CD8-positive, alpha-beta memory T cell (primary cell): ENCODE measurements at places on chromosomes 2 and 18. TPM values are rescaled to one million over a fixed set of nuclear protein-coding genes. Genes with fewer than 3 reads are reported as not detected.

- no peak for DNase-seq
Observed at GRCh38 chr2:88018909-88019308, 2.6 kb upstream of the RNU2-63P start.

- DNase-seq: no peak
Observed at GRCh38 chr2:2993172-2993692, 384.4 kb downstream of the EIPR1 start.

GRCh38 chr2:196318517-196319377 is 147.4 kb upstream of the STK17B start:
- DNase-seq: no peak

DNA sequence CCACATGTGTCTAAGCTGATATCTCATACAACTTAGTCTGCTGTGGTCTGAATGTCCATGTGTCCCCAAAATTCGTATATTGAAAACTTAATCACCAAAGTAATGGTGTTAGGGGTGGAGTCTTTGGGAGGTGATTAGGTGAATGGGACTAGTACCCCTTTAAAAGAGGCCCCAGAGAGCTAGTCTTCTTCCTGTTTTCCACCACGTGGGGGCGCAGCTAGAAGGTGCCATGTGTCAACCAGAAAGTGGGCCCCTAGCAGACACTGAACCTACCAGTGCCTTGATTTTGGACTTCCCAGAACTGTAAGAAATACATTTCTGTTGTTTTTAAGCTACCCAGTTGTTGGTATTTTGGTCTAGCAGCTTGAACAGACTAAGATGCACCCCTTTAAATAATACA is 86.6 kb downstream of the ASB1 start:
- no peak for DNase-seq

DNA sequence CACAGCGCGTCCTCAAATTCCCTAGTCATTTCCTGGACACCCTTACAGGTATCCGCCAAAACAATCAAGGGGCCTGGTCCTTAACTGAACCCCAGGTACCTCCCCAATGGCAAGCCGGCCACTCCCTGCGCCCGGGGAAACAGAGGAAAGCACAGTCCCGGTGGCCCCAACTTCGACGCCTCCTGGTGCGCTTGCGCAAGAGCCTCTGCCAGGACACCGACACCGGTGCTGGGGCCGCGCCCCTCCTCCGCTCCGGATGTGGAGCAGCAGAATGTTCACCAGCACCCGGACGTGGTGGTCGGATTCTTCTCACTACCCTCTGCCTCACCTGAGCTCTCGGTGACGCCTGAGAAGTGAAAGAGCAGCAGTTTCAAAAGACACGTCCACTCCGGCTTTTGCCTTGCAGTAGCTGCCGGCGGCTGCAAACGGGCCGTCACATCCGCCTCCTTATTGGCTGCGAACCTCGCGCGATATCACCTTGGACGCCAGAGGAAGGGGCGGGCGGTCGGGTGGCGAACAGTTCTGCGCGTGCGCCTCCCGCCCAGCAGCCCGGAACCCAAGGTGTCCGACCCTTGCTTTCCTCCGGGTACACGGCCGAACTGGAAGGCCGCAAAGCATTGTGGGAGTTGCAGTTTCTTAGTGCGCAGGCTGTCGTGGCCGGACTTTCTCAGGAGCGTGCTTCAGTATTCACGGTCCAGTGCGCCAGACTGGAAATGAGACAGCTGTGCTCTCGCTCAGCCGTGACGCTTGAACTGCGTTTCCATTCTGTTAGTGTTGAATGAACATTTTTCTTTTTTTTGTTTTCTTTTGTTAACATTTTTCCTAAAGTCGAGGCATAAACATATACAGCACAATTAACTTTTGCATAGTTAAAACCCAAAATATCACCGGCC is at the start of gene TXNDC9:
Gene TXNDC9 (minus strand): TSS at position 423 of the 893 bp plus-strand sequence. CDS start 3,123 bp downstream, outside the sequence.
- DNase-seq: peak; percentile 98

- DNase-seq: no peak
Observed at GRCh38 chr2:55120634-55121359, 70.5 kb upstream of the RTN4 start.

DNA sequence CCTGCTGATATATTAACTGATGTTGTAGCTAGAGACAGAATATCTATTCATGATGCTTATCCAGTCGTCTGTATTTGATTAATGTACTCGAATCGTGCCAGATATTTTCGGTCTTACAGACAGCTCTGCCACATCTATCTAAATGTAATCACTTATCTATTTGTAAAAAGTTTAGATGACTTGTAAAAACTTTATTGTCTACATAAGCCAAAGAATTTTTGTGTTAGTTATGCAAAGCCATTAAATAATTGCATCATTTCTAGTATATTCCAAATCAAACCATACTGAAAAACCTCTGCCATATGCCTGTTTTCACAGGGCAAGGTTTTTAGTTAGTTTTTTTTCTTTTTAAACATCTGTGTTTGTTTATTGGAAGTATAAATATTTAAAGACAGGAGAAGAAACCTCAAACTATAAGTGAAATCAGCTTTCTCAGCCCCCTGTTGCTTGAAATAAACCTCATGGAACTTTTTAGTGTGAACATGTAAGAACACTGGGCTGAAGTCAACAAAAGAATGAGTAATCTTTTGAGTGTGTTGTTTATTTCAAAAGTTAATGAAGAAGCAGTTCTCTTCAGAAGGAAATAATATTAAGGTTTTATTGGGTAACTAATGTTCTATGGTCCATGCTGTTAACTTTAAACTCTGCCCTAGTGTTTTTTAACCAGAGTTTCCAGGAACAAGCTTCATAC is 657.6 kb upstream of the SYT4 start:
- DNase-seq: no peak

DNA sequence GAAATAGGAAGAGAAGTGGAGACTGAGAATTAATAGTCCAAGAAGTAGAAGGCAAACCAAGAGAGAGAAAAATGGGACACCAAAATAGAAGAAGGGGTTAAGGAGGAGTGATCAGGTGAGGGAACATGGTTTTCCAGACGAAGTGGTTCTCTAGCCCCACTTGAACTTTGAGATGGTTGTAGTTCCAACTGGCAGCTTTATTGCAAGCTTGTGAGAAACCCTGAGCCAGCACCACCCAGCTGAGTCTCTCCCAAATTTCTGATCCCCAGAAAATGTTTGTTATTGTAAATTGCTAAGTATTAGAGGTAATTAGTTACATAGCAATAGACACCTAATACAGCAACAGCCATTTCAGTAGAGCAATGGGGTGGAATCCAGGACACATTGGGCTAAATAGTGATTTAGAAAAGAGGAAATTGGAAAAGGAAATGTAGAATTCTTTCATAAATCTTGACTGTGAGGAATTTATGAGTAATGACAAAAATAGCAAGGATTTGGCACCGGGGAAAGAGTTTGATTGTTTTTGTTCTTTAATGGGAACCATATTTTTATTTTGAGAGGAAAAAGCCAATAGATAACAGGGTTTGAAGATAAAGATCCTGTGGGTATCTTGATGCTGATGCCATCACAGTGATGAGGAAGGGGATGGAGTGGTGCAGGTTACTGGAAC is 62.1 kb upstream of the XDH start:
- no peak for DNase-seq

GRCh38 chr2:179021258-179021657 is 28.7 kb downstream of the CCDC141 start:
- DNase-seq: no peak

The CLIP4 gene
- total RNA-seq: 20.5 TPM

The REG3G gene
- total RNA-seq: not detected

GRCh38 chr2:70851704-70852103 is 16.1 kb upstream of the CD207 start:
- peak; percentile 32 for DNase-seq

GRCh38 chr2:230172852-230173251 is 46.9 kb downstream of the SP110 start:
- no peak for DNase-seq

DNA sequence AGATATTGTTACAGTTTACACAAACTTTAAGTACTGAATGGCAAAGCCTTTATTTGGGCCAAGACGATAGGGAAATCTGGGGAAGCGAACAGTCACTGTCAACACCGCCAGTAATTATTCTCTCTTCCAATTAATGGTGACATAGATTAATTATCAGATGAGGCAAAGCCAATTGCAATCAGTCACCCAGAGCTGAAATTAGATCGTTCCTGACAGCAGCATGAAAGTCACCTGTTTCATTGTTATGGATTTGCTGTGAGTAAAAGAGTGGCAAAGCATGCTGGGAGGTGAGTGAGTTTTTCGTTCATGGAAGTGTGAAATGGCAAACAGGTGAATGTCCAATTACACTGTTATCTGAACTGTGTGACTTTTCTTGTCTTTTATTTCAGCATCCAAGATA is 164.8 kb upstream of the KLHL14 start:
- no peak for DNase-seq

DNA sequence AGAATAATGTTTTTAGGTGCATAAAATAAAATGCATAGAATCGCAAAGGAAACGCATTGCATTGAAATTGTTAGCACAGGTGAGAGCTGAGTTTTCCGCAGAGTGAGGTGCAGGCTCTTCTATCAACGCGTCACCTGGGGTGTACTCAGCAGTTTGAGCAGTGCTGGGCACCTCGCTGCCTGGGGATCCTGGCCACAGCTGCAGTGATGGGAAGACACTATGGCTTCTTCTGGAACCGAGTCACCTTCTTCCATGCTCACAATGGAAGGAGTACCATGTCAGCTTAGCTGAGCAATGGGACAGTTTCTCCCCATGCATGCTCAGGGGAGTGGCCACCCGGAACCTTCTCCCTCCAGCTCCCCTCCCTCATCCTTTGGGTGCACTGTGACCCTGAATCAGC is 95.4 kb upstream of the OTOS start:
- DNase-seq: no peak

DNA sequence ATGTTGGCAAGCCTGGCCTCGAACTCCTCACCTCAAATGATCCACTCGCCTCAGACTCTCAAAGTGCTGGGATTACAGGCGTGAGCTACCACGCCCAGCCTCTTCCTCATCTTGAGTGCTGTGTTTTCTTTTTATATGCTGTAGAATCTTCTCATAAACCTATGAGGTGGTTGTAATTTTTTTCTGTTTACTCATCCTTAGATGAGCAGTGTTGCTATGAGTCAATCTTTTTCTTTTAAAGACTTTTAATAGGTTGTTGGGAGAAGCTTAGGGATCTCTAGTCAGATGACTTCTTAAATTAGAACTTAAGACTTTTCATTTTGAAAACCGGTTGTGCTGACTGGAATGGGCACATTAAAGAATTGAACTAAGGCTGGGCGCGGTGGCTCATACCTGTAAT is 8.7 kb upstream of the AAK1 start:
- DNase-seq: no peak

DNA sequence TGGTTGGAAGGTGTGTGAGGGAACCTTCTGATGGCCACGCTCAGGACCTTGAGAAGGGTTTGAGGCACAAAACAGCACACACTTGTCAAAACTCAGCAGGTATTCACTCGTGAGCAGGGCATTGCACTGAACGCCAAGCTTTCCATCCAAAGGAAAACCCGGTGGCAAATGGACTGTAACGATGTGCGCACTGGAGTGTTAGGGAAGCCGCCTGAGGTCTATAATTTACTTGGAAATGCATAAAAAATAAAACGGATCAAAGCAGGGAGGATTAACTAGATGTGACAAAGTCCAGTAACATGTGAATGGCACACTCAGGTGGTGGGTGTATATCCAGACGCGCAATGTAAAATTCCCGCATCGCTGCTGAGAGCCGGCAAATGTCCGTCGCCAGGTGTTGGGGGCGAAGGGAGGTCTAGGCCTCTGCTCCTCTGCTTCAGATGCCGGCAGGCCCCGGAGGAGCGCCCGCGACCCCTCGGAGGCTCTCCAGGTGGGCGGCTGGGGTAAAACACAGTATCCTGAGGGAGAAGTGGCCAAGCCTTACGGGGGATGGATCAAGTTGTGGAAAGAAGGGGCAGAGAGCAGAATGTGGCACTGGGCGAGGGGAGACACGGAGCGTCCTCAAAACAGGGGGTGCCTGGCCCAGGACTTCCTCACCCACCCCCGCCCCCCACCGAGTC is 15.3 kb downstream of the HES6 start:
- no peak for DNase-seq

DNA sequence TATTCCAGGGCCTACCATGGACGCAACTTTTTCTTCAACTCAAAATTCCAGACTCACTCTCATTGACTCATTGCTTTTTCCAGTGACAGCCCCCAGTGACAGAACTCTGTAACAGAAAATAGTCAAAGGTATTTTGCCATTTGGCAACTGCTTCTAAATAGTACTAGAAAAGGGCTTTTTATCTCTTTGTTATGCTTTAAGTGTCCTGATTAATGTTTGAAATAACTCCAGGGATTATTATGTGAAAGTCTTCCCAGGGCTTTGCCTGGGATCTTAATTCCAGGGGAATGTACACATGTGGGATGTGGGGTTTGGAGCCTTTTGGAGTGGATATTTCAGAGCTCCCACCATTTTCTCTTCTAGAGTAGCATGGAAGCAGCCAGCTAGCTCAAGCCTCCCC is 198.8 kb downstream of the KCNS3 start:
- DNase-seq: no peak
